ENCODE measurements at places on chromosomes 3 and 15.
A peak's percentile ranks its signal among the peaks of the same experiment; 100 is the strongest.

DNA sequence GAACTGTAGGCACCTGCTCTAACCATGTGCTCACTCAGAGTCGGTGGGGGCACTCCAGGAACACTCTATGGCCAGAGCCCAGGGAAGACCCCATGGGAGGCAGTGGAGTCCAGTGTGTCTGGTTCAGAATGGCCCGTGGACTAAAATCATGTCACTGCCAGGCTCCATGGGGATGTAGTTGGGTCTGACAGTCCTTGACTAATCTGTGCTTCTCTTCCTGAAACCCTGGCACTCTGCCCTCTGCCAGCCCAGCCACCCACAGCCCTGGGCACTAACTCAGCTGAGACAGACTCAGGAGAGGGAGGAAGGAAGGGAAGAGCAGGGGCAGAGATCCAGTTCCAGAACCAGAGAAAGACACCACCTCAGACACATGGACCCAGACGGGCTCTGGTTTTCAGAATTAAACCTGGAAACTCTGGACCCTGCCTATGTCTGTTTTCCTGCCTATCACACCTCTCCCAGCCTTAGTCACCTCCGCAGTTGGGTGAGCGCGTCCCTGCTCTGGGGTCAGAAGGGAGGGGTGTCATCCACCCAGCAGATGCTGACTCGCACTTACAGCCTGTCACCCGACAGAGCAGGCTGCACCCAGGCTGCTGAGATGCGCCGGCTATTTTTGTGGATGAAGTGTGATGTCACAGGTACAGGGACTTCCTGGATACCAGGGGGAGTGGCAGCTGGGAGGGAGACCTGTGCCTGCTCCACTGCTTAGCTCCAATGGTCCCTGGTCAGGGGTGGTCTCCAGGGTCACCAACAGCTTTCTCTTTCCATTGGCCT is 56.8 kb upstream of the INSYN1 start:
- DNase-seq, result peak; percentile 14

- no peak for DNase-seq
These were observed 64.8 kb downstream of the DUT start for GRCh38 chr15:48396020-48396419.

GRCh38 chr3:139653582-139653981 is 24.2 kb downstream of the NMNAT3 start:
- DNase-seq, result no peak

DNA sequence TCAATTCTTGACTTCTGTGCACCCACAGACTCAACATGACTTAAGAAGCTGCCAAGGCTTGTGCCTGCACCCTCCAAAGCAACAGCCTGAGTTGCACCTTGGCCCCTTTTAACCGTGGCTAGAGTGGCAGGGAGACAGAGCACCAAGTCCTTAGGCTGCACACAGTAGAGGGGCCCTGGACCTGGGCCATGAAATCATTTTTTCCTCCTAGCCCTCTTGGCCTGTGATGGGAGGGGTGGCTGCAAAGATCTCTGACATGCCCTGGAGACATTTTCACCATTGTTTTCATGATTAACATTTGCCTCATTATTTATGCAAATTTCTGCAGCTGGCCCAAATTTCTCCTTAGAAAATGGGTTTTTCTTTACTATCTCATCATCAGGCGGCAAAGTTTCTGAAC is 836.8 kb downstream of the ZPLD1 start:
- no peak for DNase-seq

GRCh38 chr3:17672506-17672905 is 69.9 kb downstream of the TBC1D5 start:
- no peak for DNase-seq

Measured in NCI-H510A (cell line).